NCI-H187 (cell line): ENCODE measurements at places on chromosomes 11 and 22.

GRCh38 chr22:36409911-36410756 lies 22.4 kb upstream of the MYH9 start:
- peak; percentile 80 for DNase-seq

DNA sequence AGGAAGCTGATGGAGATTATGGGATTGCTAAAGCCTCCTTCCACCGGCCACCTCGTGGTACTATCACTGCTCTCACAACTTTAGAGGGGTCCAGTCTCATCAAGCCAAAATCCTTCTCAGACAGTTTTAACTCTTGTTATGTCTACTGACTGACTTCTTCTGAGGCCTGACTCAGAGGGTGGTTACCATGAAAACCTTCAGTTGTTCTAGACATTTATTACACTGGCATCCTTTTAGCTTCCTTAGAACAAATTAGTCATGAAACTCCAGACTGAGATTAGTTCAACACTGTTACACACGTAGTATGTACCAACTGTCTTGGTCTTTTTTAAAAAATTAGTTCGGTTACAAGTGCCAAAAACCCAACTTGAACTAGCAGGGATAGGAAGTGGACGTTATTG lies 7.5 kb downstream of the DIXDC1 start:
- no peak for DNase-seq

DNA sequence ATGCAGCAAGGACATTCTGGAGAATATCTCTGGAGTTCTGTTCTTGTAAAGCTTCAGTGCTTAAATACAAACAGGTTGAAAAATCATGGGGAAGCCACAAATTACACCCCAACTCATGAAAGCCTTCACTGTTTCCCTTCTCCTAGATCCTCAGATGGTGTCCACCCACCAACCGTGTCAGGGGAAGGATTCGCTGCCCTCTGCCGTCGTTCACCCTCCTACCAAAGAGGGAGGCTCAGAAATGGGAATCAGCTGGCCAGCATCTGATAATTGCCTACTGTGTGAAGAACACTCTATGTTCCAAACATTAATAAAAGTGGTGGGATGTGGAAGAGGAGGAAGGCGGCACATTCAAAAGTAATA lies 7.4 kb upstream of the HEPACAM start:
- DNase-seq = no peak

GRCh38 chr11:16969010-16969999 lies 44.9 kb downstream of the PLEKHA7 start:
- DNase-seq = no peak

- DNase-seq = no peak
Measured at GRCh38 chr11:44755556-44756523, 29.1 kb downstream of the TSPAN18 start.

DNA sequence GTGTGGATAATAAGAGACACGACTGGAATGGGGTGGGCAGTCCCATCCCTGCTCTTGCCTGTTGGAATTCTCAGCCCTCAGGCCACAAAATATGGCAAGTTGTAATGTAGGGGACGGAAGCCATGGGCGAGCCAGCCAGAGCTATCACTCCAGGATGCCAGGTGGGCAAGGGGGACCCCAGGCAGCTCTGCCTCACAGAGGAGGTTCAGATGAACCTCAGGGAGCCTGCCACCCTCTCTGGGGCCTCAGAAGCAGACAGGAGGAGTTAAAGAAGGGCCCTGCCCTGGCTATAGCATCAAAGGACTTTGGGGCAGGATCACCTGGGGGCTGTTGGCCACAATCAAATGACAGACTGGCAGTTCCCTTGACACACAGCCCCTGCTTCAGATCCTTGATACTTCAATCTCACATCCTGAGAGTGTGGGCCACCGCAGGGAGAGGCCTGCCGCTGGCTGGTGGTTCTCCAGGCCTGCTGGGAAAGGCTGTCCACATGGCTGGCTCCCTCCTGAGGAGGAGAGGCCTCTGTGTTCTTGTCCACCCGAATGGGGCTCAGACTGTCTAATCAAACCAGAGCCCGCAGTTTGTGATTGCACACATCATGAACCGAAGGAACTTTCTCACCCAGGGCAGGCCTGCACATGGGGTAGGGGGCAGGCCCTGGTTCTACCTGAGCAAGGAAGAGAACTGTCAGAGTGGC lies 31.4 kb downstream of the IGLL1 start:
- DNase-seq = no peak

GRCh38 chr22:46777609-46777970 lies 15.1 kb downstream of the TBC1D22A start:
- no peak for DNase-seq

DNA sequence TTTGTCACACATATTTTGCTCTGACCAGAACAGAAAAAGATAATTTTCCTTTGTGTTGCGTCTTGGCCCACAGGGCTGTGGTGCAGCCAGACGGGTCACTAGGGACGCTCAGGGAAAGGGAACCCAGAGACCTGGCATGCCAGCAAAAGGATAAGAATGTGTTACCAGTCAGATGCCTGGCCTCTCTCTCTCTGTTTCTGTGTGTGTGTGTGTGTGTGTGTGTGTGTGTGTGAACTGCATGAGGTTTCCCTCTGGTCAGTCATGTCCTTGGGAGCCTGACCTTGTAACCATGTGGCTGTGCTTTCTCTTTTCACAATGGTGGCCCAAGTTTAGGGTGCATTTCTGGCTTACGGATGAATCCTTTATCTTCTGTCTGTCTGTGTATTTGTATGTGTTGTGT lies 25.4 kb downstream of the CCKBR start:
- DNase-seq = no peak
